Small intestine (tissue), 16 donors: ENCODE measurements at places on chromosomes 3 and 15.

GRCh38 chr3:188706176-188706575, 465.6 kb upstream of the TPRG1 start:
- no peak for DNase-seq

DNA sequence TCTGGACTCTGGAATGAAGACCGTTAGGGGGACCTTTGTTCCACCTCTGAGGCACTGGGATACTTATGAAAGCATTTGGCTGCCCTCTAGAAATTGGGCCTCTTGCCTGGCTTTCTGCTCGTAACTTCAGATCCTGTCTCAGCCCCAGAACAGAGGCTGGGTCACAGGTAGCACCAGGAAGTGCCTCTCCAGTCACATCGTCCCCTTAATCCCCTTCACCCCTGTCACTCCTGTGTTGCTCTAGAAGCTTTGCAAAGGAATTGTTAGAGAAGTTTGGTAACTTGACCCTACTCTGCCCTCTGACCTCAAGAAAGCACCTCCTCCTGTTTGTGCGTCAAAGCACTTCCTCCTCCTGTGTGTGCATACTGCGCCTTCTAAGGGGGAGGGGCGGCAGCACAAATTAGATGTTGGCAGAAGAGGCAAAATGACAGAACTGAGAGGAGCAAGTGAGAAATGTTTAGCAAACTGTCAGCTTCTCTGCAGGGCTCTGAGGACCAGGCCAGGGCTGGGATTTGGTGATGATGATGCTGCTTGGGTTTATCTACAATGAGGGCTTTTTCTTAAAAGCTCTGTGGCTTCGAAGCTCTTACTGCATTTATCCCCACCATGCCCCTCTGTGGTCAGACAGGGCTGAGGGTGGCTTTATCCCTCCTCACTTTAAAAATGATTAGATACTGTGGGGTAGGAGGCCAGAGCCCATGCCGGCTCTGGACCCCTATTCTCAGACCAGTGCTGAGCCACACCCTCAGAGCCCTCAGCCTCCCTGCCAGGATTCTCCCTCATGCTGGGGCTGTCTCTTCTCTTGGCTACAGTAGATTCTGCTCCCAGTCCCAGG, 76.2 kb downstream of the LARS2 start:
- no peak for DNase-seq

GRCh38 chr3:192564611-192565010, 162.7 kb downstream of the FGF12 start:
- DNase-seq, result no peak

- no peak for DNase-seq
These were observed 573.8 kb upstream of the NAALADL2 start for GRCh38 chr3:174285242-174285864.
